Skeletal muscle tissue (tissue), 5 donors: ENCODE measurements at places on chromosomes 5 and 9. TPM values are rescaled to one million over a fixed set of nuclear protein-coding genes. Genes with fewer than 3 reads are reported as not detected.

The DRD1 gene
- total RNA-seq = not detected

The RMRP gene
- total RNA-seq = 118,473 TPM

The ADGRV1 gene
- total RNA-seq = 2.6 TPM

The ANGPTL2 gene
- total RNA-seq = 37.6 TPM

The LCN9 gene
- total RNA-seq = not detected

The BAAT gene
- total RNA-seq = 0.52 TPM

The CD74 gene
- 63.2 TPM for total RNA-seq

The ADAMTS13 gene
- total RNA-seq = 1.6 TPM

The MYO10 gene
- total RNA-seq = 27.1 TPM
